ENCODE measurements at places on chromosomes 7 and 10.

GRCh38 chr10:69383558-69383957 is 33.2 kb downstream of the TACR2 start:
- DNase-seq: no peak

DNA sequence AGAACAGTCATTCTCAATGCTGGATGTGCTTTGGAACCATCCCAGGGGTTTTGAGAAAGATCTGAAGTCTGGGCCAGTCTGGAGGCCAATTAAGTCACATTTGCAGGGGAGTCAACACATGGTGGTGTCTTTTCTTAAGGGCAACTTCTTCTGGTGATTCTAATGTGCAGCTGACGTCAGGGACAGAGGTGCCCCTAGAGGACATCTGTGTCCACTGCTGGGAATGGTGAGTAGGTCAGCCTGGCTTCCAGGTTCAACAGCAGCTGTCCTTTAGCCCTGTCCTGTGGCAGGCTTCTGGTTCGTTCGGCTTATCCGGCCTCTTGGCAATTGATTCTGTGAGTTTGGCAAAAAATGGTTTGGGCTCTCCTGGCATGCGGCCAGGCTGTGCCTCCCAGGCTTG is 269.7 kb upstream of the HABP2 start:
- DNase-seq: no peak

GRCh38 chr7:159010411-159010810 is 134.3 kb downstream of the VIPR2 start:
- no peak for DNase-seq

DNA sequence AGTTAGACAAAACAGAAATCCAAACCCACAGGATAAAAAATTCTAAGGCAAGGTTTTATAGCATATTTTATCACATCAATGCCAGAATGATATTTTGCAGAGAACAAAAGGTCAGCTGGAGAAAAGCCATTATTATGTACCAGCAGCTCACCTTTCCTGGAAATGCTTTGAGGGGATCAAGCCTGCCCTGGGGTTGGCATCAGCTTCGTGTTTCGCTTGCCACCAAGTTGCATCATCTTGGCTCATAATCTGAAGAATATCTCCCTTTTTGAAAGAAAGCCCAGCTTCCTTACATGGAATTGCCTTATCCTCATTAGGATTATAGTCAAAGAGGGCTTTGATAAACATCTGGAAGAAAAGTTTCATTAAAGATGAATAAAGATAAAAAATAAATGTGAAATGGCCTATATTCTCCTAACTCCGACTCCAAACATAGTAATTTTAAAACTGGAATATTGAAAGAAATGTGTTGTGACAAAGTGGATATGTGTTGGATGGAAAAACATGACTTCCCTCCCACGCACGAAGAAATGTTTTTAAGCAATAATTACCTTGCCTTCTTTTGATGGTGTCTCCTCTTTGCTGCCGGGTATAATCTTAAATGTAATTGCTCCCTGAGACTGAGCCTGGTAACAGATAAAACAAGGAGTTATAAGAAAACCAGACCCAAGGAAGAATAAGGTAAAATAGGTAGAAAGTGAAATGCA is 121.3 kb upstream of the ODAD2 start:
- no peak for DNase-seq

- DNase-seq: no peak
These were observed 15.6 kb upstream of the PPIF start for GRCh38 chr10:79331709-79332108.

DNA sequence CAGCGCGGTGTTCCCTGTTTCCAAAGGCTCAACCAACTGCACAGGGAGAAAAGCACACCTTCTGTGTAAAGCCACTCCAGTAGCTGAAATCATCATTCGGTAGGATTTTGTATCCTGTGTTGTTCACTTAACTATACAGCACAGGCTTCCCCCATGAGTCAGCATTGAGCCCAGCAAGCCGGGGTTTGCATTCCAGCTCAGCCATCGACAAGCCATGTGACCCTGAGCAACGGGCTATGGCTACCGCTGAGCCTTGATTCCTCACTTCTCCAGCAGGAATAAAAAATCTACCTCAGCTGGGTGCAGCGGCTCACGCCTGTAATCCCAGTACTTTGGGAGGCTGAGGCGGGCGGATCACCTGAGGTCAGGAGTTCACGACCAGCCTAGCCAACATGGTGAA is 44.1 kb upstream of the ATP6V0A4 start:
- DNase-seq: no peak

- no peak for DNase-seq
These were observed 62.8 kb downstream of the PRTFDC1 start for GRCh38 chr10:24889639-24890038.

- DNase-seq: peak; percentile 2
These were observed 51.0 kb upstream of the ELN start for GRCh38 chr7:73976761-73977618.

DNA sequence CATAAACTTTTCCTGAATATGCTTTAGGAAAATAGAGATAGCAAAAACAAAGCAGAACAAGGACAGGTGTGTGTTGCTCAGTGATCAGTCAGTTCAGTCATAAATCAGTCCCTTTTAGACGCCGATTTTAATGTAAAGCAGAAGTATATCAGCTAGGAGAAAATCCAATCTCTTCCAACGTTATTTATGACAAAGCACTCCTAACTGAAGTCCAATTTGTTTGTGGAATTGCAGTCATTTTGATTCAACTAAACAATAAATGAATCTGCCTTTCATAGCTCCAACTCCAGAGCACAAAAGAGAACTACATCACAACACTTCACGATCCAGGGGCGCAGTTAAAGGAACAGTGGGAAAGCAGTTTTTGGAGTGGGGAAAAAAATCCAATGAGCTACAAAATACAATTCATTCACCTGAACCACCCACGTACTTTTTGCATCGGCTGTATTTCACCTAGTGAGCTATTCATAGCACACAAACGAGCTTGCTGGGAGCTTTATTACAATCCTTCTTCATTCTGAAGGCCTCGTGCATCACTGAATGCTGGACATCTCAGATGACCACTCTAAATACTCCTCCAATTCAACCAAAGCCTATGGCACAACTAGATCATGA is 151.3 kb downstream of the LRRN3 start:
- DNase-seq: no peak

- DNase-seq: no peak
These were observed 22.1 kb upstream of the SAR1A start for GRCh38 chr10:70192326-70192968.

All from frontal cortex (tissue), 4 donors.